ENCODE measurements at places on chromosomes 2 and 18.

- DNase-seq, result no peak
Observed at GRCh38 chr2:112137516-112138158, 548 bp upstream of the FBLN7 start.

- DNase-seq, result no peak
Observed at GRCh38 chr2:152415231-152415642, 80.3 kb downstream of the FMNL2 start.

- no peak for DNase-seq
Observed at GRCh38 chr2:3849213-3849612, 145.8 kb downstream of the DCDC2C start.

GRCh38 chr2:172545408-172546075 lies 10.3 kb upstream of the PDK1 start:
- no peak for DNase-seq

DNA sequence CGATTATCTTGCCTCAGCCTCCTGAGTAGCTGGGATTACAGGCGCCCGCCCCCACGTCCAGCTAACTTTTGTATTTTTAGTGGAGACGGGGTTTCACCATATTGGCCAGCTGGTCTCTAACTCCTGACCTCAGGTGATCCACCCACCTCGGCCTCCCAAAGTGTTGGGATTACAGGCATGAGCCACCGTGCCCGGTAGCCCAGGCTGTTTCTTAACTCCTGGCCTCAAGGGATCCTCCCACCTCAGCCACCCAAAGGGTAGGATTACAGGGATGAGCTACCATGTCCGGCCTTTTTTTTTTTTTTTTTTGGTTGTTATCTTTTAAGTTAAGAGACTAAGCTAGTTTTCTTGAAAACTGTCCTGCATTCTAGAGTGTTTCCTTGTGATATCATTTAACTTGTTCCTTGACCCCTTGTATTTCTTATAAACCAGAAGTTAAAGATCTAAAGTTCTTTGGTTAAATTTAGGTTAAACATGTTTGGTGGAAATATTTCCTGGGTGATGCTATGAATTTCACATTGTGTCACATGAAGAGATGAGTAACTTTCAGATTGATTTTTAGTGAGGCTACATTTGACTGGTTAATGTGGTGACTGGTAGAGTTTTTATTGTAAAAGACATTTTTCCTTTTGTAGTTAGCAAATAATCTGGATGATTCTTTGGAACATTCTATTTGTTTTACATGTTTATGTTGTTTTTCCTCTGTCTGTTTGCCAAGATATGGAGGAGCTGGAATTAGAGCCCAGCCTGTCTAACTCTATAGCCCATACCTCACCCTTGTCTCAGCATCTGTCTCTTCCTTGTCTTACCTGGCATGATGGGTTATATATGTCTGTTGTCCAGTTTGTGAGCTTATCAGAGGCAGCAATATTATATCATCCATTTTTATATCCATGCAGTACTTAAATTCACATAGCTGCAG lies 5.2 kb downstream of the NCAPH start:
- no peak for DNase-seq

- no peak for DNase-seq
Observed at GRCh38 chr2:240179186-240179815, 38.8 kb upstream of the OTOS start.

- no peak for DNase-seq
Observed at GRCh38 chr2:3913166-3913565, 209.8 kb downstream of the DCDC2C start.

- DNase-seq, result no peak
Observed at GRCh38 chr18:22355598-22355997, 62.1 kb downstream of the CTAGE1 start.

GRCh38 chr2:240410808-240411207 lies 24.7 kb upstream of the GPC1 start:
- no peak for DNase-seq

DNA sequence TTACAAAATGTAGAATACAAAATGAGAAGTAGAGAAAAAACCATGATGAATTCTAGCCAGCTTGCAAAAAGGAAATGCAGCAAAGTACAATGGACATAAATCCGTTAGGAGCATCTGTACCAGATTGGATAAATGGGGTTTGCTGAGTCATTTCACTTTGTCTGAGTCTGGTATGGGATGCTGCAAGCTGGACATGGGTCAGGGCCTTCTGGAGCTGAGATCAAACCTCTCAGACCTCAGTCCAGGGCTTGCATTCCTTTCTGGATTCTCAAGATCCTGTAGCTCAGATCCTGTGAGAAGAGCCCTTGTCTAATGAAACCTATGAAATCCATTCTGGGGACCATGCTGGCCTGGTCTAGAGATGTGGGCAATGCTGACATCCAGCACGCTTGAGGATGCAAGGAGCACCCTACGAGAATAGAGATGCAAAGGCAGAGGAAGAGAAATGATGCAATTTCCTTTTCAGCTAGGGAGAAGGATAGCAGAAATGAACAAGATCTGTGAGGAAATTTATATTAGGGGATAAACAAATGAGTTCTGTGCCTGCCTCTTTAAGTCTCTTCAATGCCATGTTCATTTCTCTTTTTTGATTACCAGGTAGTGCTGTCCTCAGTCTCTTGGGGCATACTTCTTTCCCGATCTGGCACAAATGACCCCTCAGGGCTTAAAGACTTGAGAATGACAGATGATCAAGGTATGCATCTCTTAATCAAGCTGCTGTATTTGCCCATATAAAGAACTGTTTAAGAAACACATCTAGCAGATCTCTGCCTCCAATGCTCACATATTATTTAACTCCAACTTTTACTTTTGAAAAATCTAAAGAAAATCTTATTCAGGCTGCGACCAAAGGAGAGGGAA lies 230.4 kb downstream of the MEIS1 start:
- DNase-seq, result no peak

DNA sequence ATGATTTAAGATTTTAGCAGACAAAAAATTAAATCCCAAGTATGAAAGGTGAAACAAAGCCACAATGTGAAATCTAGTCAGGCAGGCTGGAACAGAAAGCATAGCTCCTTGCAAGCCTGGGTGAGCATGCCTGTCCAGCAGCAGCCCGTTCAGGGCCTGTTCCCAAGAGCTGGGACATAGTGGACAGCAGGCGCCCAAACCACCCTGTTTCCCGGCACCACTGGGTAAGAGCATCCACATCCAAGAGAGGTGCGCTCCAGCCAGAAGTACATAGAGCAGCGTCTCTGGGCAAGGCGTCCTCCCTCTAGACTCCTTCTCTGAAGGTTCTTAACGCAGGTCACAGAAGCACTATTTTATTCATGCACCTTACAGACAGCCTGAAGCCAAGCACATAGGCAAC lies 80.8 kb downstream of the DNER start:
- DNase-seq, result no peak

DNA sequence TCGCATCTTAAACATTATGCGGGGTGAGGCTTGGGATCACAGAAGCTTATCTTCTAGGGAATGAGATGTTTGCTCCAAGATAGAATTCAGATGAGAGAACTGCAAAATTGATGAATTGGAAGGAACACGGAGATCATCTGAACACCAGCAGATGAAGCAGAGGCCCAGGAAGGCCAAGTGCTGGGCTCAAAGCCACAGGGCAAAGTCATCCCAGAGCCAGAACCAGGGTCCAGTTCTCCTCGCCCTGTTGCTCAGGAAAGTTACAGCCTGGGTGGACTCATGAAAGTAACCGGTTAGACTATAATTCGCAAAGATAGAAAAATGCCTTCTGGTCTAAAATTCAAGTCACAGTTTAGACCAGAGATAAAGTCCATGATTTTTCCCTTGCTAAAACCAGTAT lies 456.1 kb upstream of the ID2 start:
- DNase-seq, result no peak

GRCh38 chr2:169765523-169765922 lies 31.9 kb downstream of the KLHL23 start:
- no peak for DNase-seq

- no peak for DNase-seq
Observed at GRCh38 chr18:35028536-35028935, 12.7 kb upstream of the MAPRE2 start.

GRCh38 chr2:237922641-237923361 lies 44.0 kb upstream of the UBE2F start:
- no peak for DNase-seq

DNA sequence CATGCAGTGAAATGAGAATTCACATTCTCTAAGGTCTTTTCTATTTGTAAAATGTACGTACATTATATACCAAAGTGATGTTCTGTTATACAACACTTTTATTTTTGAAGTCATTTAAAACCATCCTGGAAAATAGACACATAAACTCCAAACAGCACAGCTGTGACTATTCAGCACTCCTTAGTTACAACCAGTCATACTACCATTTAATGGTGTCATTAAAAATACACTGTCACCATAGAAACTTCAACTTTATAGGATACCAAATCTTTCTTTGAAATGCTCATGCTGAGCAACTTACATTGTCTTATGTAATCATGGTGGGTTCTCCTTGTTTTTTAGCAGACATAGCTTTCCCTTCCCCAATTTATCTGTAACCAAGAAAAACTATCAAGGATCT lies 85.3 kb downstream of the METTL4 start:
- DNase-seq, result no peak

DNA sequence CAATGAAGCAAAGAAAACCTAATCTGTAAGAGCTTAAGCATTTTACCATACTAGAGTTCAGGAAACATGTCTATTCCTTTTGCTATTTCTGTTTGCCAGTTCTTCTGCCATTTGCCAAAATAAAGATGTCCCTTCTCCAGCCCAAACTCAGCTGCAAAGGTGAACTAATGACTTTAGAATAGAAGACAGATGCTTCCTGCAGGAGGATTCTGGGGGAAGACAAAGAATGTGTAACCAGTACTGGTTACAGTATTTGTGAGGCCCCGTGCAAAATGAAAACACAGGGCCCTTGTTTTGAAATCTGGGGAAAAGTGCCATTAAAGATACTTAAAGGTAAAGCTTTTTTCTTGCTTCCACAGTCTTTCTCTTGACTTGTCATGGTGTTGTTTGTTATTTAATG lies 34.3 kb upstream of the MTX2 start:
- DNase-seq, result no peak

GRCh38 chr2:78418021-78418420 lies 607.5 kb upstream of the REG3G start:
- no peak for DNase-seq

- DNase-seq, result no peak
Observed at GRCh38 chr18:41266616-41267015, 688.4 kb upstream of the PIK3C3 start.

DNA sequence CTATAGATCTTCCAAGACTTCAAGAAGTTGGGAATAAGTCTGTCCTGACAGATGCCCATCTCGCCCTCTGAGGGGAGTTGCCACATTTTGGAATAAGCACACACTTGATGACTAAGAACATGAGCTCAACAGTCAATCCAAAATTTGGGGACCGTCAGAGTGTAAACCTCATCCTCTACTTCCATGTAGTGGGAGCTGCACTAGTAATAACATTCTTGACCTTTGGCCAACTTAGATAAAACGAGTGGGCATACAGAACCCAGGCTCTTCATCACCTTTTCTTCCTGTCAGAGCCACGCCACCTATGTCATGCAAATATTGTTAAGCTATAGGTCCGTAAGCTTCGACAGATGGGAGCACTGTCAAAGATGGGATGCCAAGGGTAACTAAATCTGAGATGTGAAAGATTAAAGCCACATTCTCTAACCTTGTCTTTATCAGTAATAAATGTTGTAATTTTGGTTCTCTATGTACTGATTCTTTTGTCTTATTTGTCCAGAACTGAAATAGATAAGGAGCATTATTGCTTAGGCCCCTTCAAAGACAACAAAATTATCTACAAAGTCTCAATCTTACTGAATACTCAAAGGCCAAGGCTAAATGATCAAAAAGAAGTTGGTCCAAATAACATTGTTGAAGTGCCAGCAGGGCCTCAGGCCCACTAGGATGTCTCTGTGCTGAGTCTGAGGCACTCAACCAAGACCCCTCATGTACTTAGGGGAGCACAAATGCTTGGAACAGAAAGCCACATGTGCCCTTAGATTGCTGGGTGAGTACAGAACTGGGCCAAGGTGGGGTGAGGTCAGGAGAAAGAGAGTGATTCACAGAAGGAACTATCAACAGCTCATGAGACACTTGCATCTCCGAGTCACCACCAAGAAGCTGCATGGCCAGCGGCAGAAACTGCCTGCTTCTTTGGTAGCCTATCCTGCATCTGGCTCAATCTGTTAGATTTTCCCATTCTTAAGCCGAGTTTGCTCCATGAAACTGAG lies 15.0 kb downstream of the CDH2 start:
- DNase-seq, result no peak

GRCh38 chr2:38671303-38671702 lies 5.4 kb downstream of the GALM start:
- DNase-seq, result peak; percentile 21

GRCh38 chr2:36330473-36331395 lies 24.8 kb upstream of the CRIM1 start:
- no peak for DNase-seq

GRCh38 chr2:187550857-187551256 lies 3.4 kb downstream of the TFPI start:
- DNase-seq, result no peak

GRCh38 chr18:2511451-2511850 lies 59.9 kb downstream of the METTL4 start:
- no peak for DNase-seq

DNA sequence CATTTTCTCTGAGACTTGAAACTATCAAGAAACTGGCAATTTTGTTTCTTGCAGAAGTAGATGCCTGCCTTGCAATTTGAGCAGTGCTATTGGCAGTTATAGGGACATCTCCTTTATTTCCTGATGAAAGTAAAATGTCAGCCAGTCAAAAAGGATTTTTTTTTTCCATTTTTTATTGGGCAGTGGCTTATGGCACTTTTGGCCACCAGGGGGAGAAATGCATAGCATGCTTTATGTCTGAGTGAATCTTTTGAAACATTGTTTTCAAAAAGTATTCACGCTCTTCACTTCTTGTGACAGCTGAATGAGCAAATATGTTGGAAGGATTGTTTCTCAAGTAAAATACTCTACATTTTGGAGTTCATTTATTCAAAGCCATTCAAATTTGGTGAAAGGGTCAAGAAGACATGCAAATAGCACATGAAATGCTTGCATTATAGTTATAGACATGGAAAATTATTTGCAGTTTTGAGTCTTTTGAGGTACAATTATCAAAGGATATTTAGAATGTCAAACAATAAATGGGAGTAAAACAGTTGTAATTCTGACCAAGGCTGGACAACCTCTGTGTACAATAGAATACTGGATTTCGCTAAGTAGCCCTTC lies 491.0 kb downstream of the CDH2 start:
- DNase-seq, result peak; percentile 32

GRCh38 chr2:155100261-155100660 lies 401.8 kb downstream of the KCNJ3 start:
- DNase-seq, result no peak

DNA sequence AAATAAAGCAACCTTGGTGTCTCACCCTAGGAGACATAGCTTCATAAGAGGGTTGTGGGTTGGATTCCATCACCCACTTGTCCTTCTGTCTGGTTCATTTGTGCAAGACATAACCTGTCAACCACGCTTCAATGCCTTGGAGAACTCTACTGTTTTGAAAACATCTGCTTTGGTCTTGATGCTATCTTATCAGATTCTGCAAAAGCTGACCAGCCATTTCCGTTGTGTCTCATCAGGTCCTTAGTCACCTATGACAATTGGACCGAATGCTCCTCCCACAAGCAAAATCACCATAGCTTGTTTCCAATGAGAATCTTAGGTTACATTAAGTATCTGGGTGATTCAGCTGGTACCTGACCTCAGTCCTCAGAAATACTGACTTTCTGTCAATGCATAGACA lies 35.4 kb downstream of the STAT4 start:
- no peak for DNase-seq

Measured in WTC11 (cell line).